SK-N-DZ (cell line): ENCODE measurements at places on chromosomes 1 and 21.
A peak's percentile ranks its signal among the peaks of the same experiment; 100 is the strongest.

- no peak for DNase-seq
Measured at GRCh38 chr1:10738061-10739058, 58.1 kb downstream of the CASZ1 start.

DNA sequence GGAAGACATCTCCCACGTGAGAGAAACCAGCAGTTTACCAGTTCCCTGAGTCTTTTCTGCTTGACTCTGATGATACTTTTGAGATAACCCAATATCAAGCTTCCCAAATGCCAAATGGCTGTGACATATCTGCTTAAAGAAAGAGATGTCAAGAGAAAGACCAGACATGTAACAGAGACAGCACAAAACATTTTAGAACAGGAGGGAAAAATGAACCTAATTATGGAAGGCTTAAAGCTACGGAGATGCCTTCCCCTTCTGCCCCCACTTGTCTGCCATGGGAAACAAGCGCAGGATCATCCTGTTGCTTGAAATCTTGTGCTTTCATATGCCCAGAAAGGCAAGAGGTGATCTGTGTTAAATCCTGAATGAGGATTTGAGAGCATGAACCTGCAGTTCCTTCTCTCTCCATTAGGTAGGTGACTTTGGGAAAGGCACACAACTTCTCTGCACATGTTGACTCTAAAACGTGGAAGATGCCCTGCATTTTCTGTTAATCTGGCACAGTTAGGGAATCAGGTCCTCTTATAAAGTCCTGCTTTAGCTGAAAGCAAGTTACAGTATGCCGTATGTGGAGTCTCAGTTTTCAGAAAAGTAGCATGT is 46.7 kb upstream of the MTR start:
- DNase-seq: peak; percentile 69

DNA sequence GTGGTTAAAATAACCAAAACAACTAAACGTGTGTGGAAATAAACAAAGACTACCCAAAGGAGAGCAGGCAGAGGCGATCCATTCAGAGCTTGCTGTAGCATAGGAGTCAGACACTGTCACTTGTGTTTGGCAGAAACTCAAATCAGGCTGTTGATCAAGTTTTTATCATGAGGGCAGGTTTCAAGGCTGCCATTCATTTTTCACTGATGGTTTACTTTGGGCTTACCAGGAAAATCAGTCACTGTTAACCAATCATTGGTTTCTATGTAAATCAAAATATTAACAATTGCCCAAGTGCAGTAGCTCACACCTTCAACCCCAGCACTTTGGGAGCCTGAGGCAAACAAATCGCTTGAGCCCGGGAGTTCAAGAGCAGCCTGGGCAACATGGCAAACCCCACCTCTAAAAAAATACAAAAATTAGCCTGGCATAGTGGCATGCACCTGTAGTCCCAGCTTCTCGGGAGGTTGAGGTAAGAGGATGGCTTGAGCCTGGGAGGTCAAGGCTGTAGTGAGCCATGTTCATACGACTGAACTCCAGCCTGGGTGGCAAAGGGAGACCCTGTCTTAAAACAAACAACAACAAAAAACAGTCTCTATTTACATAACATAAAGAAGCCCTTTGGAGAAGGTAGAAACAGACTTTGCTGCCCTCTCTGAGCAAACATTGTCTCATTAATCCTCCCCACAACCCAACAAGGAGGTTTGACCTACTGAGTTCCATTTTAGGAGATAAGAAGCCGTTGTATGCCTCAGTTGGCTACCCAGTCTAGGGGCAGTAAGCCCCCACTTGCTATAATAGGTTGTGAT is 21.1 kb upstream of the ETS2 start:
- no peak for DNase-seq

GRCh38 chr1:115426231-115426771 is 88.3 kb upstream of the NGF start:
- no peak for DNase-seq

DNA sequence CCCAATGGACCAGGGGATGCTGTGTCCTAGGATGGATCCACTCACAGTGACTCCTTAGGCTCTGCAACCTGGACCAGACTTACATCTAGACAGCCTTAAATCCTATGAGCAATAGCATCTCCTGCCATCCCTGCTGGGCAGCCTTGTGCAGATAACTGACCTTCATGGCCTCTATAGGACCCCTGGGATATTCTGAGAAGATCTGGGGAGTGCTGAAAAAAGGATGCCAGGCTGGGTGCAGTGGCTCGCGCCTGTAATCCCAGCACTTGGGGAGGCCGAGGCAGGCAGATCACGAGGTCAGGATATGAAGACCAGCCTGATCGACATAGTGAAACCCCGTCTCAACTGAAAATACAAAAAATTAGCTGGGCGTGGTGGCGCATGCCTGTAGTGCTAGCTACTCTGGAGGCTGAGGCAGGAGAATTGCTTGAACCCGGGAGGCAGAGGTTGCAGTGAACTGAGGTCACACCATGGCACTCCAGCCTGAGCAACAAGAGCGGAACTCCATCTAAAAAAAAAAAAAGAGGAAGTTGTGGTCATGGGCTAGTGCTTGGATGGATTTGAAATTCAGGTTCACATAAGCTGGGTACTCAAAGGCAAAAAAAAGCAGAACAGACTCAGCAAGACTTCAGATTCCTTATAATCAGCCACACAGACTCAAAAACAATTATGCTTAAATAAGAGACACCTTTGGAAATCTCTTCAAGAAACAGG is 10.9 kb upstream of the SH2D1B start:
- DNase-seq: no peak

- no peak for DNase-seq
Measured at GRCh38 chr1:2314273-2314802, 77.0 kb downstream of the MORN1 start.

- DNase-seq: no peak
Measured at GRCh38 chr1:7508934-7509519, 262.1 kb upstream of the VAMP3 start.

DNA sequence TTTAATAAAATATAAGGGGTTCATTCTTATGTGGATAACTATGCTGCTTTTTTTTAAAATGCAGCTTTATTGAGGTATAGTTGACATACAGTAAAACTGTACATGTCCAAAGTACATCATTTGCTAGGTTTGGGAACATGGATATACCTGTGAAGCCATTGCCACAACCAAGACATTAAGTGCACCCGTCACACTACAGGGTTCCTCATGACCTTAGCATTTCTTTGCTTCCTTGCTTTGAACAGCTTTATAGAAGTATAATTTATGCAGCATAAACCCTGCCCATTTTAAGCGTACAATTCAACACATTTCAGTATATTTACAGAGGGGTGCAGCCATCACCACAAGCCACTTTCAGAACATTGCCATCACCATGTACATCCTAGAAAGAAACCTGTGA is 26.3 kb downstream of the FHAD1 start:
- DNase-seq: no peak

DNA sequence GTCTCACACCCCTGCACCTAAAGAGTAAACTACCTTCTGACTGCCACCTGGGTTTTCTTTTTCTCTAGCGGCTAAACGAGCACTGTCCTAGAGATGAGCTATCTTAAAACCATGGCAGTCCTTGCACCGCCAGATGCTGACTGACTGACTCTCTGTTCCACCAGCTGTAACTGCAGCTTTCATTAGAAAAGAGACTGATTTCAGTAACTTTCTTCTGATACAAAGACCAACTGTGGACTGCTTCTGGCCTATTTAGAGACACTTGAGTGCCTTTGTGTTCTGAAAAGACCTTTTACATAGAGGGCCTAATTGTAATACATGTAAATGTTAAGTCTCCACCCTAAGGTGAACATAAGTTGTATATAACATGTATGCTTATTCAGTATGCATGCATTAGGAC is 152.5 kb downstream of the DISC1 start:
- DNase-seq: no peak

GRCh38 chr1:229970714-229971113 is 96.3 kb upstream of the GALNT2 start:
- no peak for DNase-seq

- peak; percentile 77 for DNase-seq
Measured at GRCh38 chr1:64572222-64572900, 102.4 kb downstream of the CACHD1 start.

DNA sequence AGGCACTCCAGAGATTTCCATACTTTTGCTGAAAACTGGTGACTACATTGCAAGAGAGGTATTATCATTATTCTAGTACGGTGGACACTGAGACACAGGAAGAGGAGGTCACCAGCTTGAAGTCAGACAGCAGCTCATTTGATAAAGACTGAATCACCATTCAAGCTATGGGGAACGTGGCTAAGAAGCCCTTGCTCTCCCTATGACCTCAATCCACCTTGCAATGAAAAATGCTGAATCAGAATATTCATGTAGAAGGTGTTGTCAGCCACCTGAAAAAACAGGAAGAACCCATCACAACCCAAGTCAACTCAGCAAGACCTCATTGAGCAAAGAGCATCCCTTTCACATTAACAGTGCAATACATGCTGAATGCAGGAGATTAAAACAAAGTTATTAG is 59.0 kb upstream of the FGGY start:
- no peak for DNase-seq

GRCh38 chr1:194281376-194281775 is 1095.0 kb upstream of the B3GALT2 start:
- DNase-seq: no peak

- no peak for DNase-seq
Measured at GRCh38 chr1:164739189-164739588, 180.2 kb downstream of the PBX1 start.

GRCh38 chr1:11761988-11762406 is at the start of gene C1orf167:
Gene C1orf167 (plus strand): TSS chr1:11762193. CDS start chr1:11764401, 2,208 bp downstream.
- no peak for DNase-seq

DNA sequence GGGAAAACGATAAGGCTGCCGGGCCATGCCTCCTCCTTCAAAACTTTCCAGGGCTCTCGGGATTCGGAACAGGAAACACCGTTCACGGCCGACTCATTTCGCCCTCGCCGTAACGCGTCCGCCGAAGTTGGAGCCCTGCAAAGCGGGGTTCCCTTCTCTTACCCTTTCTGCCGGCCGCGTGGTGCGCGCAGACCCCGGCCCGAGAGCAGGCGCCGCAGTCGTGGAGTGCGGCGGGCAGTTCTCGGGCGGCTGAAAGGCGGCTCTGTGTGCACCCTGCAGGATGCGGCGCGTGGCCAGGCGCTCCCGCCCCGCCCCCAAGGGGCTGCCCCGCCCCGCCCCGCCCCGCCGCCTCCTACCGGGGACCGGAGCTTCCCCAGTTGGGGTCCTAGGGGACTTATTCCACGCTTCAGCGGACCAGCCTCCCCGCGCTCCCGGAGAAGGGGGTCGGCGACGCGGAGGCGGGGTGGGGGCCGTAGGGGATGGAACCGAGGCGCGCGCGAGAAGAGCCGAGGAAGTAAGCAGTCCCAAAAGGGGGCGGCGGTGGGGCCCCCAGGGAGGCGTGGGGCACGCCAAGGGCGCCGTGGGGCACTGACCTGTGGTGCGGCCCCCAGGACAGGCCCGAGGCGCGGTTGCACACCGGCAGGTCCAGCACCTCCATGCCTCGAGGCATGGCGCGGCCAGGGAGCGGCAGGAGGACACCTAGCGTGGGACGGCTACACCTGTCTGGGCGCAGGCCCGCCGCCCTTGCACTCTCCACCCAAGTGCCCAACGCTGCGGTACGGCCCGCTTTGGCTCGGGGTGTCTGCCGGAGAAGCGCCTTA is at the start of gene MCOLN2:
Gene MCOLN2, minus strand, starts transcription at position 268 of the 821 bp plus-strand sequence. Its CDS starts 241 bp downstream, at position 27.
- peak; percentile 24 for DNase-seq

DNA sequence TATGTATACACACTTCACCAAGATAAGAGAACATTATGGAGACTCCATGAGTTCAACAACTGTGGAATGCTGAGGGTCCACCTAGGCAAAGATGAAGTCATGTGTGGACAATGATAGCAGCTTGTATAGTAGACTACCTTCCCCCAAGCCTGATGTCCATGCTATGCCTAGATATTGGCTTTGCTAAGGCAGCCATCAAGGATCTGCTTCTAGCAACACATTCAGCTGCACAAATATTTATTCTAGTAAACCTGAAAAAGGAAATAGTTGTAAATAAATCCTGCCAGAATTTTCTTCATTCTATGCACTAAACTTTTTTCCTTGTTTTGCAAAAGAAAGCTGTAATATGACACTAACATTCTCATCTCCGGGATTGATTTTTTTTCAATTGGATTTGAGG is 7.0 kb upstream of the LPAR3 start:
- DNase-seq: no peak

DNA sequence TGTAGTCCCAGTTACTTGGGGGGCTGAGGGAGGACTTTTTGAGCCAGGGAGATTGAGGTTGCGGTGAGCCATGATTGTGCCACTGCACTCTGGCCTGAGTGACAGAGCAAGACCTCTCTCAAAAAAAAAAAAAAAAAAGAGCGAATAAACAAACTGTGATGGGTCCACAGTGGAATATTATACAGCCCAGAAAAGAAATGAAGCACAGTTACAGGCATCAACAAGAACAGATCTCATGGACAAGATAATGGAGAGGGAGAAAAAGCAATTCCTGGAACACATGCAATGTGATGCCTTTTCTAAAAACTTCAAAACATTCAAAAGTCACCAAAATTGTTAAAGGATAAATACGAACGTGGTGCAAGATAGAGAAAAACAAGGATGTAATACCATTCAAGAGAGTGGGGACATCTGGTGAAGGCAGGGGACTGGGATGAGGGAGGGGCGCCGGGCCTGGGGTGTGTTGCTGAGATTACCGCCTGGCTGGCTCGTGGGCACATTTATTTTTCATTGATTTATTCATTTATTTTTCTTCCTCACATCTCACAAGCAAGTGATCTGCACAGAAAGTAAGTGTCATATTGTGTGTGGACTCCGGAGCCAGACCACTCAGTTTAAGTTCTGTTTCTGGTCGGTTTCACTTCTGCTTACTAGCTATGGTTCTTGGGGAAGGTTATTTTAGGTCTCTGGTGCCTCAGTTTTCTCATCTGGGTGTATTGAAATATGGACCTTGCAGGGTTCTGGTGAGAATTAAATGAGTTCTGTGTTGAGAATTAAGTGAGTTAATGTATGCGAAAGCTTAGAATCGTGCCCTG is 30.1 kb downstream of the ABCG1 start:
- no peak for DNase-seq

DNA sequence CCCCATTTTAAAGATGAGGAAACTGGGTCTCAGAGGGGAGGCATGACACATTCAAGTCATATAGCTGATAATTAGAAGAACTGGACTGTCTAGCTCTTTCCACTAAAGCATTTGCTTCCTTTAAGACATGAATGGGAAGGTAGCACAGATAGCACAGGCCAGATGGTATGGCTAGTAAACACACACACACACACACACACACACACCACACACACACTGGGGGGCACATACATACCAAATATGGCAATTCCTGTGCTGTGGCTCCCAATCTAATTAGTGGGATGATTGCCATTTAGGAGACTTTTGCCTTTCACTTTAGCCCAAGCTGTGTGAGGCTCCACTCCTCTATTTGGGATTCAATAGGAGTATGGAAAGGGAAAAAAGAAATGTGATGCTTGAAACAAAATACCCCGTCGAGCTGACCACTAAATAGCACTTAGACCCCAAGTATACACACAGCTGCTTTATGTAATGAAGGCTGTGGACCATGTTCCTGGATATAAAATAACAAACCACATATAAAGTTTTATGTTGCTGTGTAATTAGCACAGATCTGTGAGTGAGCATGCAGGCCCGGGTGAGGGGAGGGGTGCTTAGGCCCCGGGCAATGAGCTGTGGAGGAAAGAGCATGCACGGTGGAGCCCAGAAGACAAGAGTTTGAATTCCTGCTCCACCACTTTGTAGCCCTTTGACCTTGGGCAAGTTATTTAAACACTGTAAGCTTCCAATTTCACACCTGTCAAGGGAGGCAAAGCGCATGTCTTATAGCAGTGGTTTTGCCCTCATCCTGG is 6.8 kb upstream of the TRABD2B start:
- peak; percentile 57 for DNase-seq

- DNase-seq: no peak
Measured at GRCh38 chr1:40162753-40163441, 1.7 kb downstream of the RLF start.
